ENCODE measurements at places on chromosomes 4 and X.

DNA sequence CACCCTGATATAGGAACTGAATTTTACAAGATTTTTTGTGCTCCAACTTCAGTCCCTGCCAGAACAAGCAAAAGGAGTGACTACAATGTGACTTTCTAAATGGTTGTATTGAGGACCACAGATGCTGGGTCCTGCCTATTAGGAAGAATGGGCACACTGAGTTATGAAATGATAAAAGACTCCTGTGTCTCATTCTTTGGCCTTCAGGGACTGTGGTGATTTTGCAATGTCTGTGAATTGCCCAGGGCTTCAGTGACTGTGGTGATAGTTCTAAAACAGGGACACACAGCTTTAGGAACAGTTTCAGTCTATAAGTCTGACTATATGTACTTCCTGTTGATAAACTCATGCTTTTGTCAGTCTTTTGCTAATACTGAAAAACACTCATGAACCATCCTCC lies 210.2 kb downstream of the DMD start:
- DNase-seq, result no peak

DNA sequence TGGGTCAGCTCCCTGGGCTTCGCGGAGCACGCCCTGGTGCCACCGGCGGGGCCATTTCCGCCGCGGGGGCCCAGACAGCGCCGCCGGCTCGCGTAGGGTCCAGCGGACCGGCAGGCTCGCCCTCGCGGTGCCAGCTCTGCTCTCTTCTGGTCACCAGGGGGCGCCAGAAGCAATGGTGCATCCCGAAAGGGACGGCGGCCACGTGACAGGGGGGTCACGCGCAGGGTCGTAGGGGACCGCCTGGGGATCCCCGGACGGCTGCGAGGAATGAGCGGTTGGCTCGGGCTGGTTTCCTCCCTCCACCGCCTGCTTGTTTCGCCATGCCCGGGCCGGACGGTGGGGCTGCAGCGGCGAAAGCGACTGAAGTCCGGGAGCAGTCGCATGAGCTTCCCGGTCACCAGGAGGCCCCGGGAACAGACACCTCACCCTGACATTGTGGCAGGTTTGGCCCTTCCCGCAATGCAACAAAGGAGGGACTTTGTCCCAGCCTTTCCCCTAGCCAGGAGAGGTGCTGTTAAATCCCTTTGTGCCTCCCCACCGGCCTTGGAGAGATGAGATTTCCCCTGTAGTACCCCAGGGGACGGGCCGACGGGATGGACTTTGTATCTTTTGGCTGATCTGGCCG lies 15.8 kb downstream of the ZCCHC12 start:
- DNase-seq, result peak; percentile 72

- DNase-seq, result no peak
Measured at GRCh38 chr4:144223149-144223548, 82.6 kb upstream of the GYPA start.

GRCh38 chrX:40082447-40083119 lies 15.2 kb downstream of the BCOR start:
- no peak for DNase-seq

- DNase-seq, result no peak
Measured at GRCh38 chr4:76722838-76723237, 175.1 kb downstream of the SOWAHB start.

- no peak for DNase-seq
Measured at GRCh38 chr4:69104719-69105275, 8.5 kb downstream of the UGT2B7 start.

DNA sequence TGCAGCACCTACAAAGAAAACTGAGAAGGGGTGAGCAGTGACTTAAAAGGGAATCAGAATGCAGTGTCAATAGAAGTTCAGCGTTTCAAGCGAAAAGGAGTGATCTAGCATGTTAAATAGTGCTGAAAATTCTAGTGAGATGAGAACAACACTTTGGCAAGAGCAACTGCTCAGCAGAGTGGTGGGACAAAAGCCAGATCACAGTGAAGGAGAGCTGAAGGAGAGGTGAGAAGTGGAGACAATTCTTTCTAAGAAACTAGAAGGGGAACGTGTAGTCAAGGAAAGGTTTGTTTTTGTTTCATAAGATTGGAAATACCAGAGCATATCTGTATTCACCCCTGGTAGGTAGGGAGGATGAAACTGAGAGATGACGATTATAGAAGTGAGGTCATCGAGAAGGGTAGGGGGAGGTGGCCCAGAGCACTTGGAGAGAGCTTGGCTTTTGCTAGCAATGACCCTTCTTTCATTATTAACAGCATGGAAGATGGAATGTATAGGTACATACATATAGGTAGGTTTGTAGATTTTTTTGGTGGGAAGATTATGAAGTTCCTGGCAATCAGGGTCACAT lies 33.7 kb downstream of the SRPX2 start:
- no peak for DNase-seq

- DNase-seq, result no peak
Measured at GRCh38 chr4:3493720-3494461, 30.8 kb downstream of the DOK7 start.

- DNase-seq, result no peak
Measured at GRCh38 chrX:39156051-39156450, 354.8 kb downstream of the MID1IP1 start.

DNA sequence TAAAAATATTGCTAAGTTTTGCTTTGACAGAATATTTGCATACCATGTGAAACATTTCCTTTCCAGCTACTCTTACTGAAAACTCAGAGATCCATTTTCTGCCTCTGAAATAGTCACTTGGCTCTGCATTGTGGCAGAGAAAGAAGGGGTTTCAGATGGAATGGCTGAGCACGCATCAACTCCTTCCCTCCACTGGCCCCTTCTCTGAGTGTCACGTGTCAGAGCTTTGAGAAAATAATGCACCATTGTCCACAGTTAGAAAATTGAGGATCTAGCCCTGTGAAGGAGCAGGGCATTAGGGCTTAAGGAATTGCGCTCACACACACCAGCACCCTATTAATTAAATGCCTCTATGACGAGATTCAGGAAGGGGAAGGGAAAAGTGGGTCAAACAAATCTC lies 78.8 kb upstream of the FAT4 start:
- no peak for DNase-seq

GRCh38 chr4:113434247-113434587 lies 327.3 kb downstream of the CAMK2D start:
- no peak for DNase-seq

DNA sequence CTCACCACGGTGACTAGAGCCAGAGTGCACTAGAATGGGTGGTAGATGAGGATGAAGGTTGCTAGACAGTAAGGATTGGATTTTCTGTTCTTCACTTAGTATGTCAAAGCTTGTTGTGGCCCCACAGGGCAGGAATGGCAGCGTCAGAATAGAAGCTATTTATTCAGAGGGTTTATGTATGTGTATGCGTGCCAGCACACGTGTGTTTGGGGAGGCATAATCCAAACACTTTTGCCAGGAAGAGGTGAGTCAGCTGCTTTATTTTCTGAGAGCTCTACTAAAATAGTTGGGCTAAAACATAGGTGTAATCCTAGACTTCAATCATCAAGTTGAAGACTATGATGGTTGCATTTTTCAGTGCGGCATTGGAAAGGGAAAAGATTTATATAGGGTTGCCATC lies 1.2 kb upstream of the MAGEE2 start:
- DNase-seq, result no peak

- no peak for DNase-seq
Measured at GRCh38 chrX:2955838-2956237, 26.7 kb upstream of the ARSD start.

DNA sequence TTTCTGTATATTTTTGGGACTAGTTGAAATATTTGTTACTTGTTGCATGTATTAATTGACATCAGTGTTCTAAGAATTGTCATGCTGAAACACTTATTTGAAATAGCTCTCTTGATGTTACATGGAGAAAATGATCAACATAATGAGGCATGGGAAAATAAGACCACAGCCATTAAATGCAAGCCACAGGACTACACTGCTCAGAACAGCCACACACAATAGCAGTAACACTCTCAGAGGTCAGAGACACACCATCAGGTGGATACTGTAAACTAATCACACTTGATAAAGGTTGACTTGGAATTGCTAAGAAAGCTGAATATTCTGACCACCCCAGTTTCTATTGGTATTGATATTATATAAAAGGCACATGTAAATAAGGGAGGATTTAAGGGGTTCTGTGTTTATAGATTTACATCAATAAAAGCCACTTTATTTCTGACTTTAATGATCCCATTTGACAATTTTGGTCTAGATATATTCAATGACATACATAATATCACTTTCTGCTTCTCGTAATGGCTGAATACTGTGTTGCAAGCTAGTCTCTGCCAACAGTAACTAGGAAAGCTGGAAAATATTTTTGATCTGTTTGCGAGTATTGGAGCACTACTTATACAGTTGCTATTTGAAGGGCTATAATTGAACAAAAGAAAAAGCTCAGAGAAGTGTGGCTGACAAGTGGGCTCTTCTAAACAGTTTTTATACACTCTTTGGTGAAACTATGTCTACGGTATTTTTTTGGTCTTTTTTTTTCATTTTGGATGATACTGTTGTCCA lies 876.5 kb upstream of the INTU start:
- DNase-seq, result no peak

- DNase-seq, result no peak
Measured at GRCh38 chr4:7985891-7986441, 46.3 kb upstream of the AFAP1 start.

DNA sequence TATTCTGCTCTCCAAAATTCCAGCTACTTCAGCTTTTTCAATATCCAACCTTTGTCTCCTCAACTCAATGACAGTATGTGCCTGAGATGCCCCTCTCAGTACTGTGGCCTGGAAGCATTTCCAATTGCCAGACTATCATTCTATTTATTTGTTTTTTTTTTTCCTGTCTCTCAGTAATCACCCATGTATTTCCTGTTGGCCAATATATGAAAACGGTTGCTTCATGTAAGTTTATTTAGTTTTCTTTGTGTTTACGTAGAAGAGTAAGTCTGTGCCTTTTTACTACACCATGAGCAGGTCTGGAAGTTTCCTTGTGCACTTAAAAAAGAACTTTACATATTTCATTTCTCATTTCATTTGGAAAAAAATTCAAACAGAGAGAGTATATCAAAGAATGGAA lies 537.5 kb upstream of the SPANXN1 start:
- no peak for DNase-seq

GRCh38 chrX:38275615-38276014 lies 51.7 kb downstream of the RPGR start:
- DNase-seq, result no peak

GRCh38 chr4:76584241-76585152 lies 149.5 kb downstream of the SHROOM3 start:
- DNase-seq, result no peak

- no peak for DNase-seq
Measured at GRCh38 chrX:129176710-129177109, 346.6 kb downstream of the SMARCA1 start.

DNA sequence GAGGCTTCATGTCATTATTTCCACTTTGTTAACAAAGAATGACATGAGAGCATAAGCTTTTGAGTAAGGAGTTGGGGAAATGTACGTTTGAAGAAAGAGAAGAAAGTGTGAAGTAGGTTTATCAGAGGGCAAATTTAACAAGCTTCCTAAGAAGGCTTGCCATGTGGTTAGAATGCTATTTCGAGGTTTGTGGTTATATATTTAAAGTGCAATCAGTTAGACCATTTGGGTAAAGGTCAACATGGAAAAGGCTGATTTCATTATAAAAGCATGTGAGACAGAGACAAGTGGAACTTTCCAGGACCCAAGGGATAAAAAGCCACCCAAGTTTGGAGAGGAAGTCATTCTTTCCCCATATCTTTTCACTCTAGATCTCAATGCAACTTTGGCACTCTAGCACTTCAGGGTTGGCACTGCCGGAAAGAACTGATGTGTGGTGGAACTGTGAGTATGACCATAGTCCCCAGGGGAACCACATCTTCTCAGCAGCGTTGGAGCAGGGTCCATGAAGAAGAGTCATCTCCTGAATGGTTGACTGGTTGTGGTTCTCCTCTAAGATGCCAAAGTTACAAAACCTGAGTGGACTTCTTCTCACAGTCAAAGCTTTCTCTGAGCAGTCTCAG lies 529.9 kb downstream of the MID1IP1 start:
- DNase-seq, result no peak

DNA sequence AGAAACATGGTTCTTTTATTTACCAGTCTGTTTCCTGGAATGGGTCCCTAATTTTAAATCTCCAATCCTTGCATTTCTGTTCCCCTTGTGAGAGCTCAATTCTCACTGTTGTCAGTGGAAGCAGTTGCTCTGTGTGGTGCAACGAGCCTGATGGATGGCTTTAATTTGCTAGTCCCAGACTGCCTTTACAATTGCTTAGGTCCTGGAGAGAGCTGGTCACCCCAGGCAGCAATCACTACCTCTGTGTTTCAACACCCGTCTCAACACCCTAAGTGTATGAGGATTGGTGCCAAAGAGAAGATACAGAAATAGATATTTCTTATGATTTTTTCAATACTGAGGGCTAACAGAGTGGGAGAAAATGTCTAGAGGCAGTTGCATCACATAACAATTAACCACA lies 873.8 kb downstream of the GLUD2 start:
- DNase-seq, result no peak

DNA sequence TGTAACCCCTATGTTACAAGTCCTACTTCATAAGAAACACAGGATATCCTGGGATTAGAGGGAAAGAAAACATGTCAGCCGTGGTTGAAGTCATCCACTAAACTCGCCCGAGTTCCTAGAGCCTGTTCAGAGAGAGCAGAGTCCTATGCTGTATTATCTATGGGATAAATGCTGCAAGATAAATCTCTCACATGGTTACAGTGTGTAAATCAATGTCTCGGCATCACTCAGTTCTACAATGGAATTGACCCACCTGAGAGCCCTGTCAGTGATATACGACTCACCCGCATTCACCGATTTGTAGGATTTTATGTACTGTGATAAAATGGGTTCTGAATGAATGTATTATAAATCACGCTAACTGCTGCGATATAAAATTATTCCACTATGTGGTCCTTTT lies 127.8 kb upstream of the ANXA3 start:
- DNase-seq, result no peak

DNA sequence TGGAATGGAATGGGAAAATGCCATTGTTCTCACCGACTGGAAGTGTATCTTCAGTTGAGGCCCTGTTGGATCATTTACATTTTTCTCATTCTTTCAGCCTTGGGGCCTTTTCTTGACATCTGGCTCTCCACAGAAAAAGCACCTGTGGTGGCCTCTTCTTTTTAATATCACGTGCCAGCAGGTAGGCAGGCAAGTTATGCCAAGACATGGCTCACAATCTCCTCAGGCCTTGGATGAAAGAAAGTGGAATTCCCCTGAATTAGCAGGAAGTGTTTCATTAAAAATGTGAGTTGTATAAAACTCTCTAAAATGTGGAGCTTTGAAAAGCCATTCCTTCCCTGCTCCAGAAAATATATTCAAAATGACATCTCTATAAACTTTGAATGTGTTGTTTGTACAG lies 122.1 kb downstream of the FRAS1 start:
- no peak for DNase-seq

- DNase-seq, result no peak
Measured at GRCh38 chrX:1273896-1274295, 5.3 kb downstream of the CSF2RA start.

- DNase-seq, result no peak
Measured at GRCh38 chr4:41575207-41575606, 37.2 kb downstream of the LIMCH1 start.
